Pancreas (tissue), 10 donors: ENCODE measurements at places on chromosomes 13 and 19. TPM values are rescaled to one million over a fixed set of nuclear protein-coding genes. Genes with fewer than 3 reads are reported as not detected.

- no peaks in the 10 kb centered on the region for H3K36me3 ChIP-seq
- H3K4me1 ChIP-seq = no peaks in the 10 kb centered on the region
- H3K27ac ChIP-seq = no peak overlapping the region
- no peaks in the 10 kb centered on the region for H3K27me3 ChIP-seq
- no peak overlapping the region for H3K4me3 ChIP-seq
Observed at GRCh38 chr19:644789-645188, 5.1 kb downstream of the FGF22 start.

DNA sequence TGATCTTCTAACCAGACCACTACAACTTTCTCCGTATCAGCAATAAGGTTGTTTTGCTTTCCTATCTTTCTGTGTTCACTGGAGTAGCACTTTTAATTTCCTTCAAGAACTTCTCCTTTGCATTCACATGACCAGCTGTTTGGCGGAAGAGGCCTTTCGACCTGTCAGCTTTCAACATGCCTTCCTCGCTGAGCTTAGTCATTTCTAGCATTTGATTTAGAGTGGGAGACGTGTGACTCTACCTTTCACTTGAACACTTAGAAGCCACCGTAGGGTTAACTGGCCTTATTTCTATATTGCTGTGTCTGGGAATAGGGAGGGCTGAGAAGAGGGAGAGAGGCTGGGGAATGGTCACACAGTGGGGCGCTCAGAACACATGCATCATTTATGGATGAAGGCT is 104.7 kb downstream of the TUBGCP3 start:
- H3K4me3 ChIP-seq = no peak overlapping the region
- H3K27ac ChIP-seq = no peak overlapping the region
- H3K4me1 ChIP-seq = no peaks in the 10 kb centered on the region
- H3K36me3 ChIP-seq = no peaks in the 10 kb centered on the region

Gene TNFSF9
- total RNA-seq = 1.1 TPM

DNA sequence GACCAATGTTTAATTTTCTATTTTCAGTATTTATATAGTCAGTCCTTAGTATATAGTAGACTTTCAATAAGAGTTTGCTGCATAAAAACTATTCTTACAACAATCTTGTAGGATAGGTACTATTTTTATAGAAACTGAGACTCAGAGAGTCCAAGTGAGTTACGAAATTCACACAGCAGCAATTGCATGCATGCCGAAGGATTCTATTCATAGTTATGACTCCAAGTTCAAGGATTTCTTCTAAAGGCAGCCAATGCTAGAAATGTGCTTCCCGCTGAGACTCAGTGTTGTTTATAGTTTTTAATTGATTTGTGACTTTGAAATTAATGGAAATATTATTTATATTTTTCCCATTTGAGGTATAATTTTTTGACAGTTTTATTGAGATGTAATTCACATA is 62.7 kb upstream of the CSNK1A1L start:
- DNase-seq = no peak
- H3K4me3 ChIP-seq = no peak overlapping the region
- H3K36me3 ChIP-seq = no peaks in the 10 kb centered on the region
- H3K27me3 ChIP-seq = no peaks in the 10 kb centered on the region

DNA sequence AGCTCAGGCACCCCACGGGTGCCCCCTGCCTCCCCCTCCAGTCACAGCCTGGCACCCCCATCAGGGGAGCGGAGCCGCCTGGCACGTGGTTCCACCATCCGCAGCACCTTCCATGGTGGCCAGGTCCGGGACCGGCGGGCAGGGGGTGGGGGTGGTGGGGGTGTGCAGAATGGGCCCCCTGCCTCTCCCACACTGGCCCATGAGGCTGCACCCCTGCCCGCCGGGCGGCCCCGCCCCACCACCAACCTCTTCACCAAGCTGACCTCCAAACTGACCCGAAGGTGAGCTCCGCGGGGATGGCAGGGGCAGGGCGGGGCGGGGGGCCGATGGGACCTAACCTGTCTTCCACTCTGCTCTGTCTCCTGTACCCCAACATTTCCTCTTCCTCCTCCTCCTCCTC is 25.0 kb downstream of the CKM start:
- no peak overlapping the region for H3K4me3 ChIP-seq
- no peak for DNase-seq
- no peak overlapping the region for H3K27ac ChIP-seq
- H3K27me3 ChIP-seq = no peaks in the 10 kb centered on the region
- no peaks in the 10 kb centered on the region for H3K4me1 ChIP-seq

DNA sequence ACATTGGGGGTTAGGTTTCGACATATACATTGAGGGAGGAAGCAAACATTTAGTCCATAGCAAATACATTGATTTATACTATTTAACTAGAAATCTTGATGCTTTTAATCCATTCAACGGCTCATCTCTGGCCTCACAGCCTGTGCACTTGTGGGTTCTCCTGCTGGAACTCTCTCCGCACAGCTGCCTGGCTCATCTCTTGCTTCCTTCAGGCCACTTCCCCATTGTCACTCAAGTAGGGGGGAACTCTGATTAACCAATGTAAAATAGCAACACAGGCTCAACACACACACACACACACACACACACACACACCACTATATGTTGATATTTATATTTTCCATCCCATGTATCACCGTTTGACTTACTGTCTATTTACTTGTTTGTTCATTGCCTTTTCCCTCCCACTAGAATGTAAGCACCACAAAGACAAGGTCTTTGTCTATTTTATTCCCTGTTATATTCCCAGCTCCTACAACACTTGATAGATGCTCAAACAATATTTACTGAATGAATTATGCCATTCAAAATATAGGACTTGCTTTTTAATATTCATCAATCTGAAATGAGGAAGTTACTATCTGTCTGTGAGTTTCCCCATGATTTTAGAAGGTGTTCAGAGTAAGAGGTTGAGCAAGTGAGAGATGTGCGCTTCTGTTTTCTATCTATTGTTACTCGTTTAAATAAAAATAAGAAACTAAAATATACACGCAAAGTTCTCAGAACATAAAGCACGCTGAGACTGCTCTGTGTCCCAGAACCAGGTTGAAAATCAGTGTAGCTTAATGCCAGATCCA is 29.8 kb upstream of the PABPC3 start:
- H3K4me3 ChIP-seq = no peak overlapping the region
- no peaks in the 10 kb centered on the region for H3K36me3 ChIP-seq
- DNase-seq = no peak
- H3K27ac ChIP-seq = no peak overlapping the region
- no peaks in the 10 kb centered on the region for H3K27me3 ChIP-seq
- no peaks in the 10 kb centered on the region for H3K4me1 ChIP-seq

DNA sequence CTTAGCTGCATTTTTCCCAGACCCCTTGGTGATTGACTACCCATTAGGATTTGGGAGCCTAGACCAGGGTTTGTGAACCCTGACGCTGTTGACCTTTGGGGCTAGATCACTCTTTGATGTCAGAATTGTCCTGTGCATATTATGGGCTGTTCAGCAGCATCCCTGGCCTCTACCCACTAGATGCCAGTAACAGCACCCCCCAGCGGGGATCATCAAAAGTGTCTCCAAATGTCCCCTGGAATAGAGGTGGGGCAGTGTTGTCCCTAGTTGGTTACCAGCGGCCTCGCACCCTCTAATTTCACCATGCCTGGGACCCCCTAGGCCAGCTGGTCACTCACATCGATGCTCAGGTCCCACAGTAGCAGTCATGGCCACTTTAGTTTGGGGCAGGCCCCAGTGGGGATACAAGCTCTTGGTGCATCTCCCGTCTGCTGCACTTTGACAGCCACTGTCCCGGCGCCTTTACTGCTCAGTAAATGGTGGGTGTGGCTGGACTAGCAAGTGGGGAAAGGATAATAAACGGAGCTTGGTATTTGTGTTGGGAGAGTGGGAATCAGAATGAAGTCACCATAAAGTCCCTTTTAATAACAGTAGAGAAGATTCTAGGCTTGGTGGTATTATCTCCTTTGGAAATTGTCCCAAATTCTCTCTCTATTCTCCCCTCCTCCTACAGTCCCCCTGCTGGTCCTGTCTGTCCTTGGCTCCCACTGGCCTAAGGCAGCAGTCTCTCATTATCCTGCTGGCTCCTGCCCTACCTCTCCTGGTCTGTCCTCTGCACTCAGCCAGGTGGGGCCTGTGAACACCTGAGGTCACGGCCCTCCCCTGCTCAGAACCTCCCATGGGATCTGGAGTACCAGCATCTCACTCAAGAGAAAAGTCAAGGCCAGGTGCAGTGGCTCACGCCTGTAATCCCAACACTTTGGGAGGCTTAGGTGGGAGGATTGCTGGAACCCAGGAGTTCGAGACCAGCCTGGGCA is 80.6 kb downstream of the SIPA1L3 start:
- H3K36me3 ChIP-seq = no peaks in the 10 kb centered on the region
- no peak overlapping the region for H3K4me3 ChIP-seq
- no peak for DNase-seq
- no peak overlapping the region for H3K27ac ChIP-seq
- no peaks in the 10 kb centered on the region for H3K27me3 ChIP-seq
- peaks cover 5% of the 10 kb centered on the region for H3K4me1 ChIP-seq

DNA sequence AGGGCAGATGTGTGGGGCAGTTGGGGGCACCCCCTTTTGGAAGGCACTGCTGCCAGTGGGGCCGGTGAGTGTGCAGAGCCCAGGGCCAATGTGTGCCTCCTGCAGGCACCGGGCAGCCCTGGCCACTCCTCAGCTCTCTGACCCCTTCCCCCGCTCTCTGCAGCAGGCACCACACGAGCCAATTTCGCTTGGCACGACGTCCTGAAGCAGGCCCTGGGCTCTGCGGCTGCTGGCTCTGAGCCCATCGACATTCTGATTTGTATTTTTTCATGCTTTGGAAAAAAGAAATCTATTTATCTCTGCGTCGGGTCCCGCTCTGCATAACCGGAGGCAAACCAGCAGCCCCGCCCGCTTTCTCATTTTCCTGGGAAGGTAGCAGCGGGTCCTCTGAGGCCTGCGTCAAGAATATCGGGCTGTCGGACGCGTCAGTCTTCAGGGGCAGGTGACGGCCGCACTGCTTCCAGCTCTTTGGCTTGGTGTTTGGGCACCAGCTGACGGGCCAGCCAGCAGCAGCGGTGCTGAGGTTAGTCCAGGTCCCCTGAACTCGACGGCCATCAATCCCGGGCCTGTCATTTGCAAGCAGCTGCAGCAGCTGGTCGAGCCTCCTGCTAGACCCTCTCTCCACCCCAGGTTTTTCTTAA is 134.3 kb downstream of the KDM4B start:
- no peaks in the 10 kb centered on the region for H3K36me3 ChIP-seq
- peaks cover 30% of the 10 kb centered on the region for H3K4me1 ChIP-seq
- H3K27me3 ChIP-seq = no peaks in the 10 kb centered on the region
- DNase-seq = peak; percentile 92

- peaks cover under 1% of the 10 kb centered on the region for H3K36me3 ChIP-seq
- no peak overlapping the region for H3K27ac ChIP-seq
- no peak overlapping the region for H3K4me3 ChIP-seq
- H3K4me1 ChIP-seq = no peaks in the 10 kb centered on the region
Observed at GRCh38 chr19:57382806-57383488, 6.7 kb upstream of the ZNF548 start.

GRCh38 chr19:2487842-2488241 is 11.9 kb downstream of the GADD45B start:
- no peak overlapping the region for H3K4me3 ChIP-seq
- no peaks in the 10 kb centered on the region for H3K27me3 ChIP-seq
- DNase-seq = no peak
- H3K36me3 ChIP-seq = no peaks in the 10 kb centered on the region
- no peak overlapping the region for H3K27ac ChIP-seq

Gene APOE
- total RNA-seq = 4.5 TPM

DNA sequence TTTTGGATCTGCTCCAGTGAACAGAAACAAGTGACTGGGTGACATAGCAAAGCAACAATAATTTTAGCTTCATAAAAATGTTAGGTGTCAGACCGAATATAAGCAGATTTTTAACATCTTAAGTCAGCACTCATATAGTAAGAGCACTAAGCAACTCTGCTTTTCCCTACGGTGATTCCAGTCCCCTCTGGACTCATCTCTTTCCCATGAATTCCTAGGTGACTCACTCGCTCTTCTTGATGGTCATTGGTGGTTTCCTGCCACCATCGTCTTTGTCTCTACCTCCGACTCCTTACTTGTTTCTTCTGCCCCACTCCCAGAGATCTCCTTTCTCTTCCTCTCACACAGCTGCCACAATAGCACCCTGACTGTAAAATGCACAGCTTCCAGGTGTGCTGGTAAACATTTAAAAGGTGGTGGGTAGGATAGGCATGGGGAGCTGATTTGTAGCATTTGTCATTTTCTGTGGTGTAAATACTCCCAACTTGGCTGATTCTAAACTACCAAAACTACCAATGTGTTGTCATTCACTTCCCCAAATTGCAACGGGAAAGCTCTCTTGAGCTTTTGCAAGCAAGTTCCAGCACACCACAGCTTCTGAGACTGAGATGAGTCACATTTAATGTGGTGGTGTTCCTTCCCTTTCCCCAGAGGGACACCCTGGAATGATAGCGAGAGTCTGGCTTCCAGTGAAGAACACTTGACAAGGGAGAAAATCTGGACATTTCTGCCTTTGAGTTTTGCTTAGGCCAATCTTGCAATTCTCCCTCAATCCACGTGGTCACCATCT is 42.8 kb upstream of the CLDN10 start:
- no peak overlapping the region for H3K27ac ChIP-seq
- no peak overlapping the region for H3K4me3 ChIP-seq
- H3K36me3 ChIP-seq = no peaks in the 10 kb centered on the region
- no peaks in the 10 kb centered on the region for H3K27me3 ChIP-seq

GRCh38 chr19:55198651-55199050 is 10.7 kb downstream of the PTPRH start:
- H3K36me3 ChIP-seq = peaks cover 7% of the 10 kb centered on the region
- no peaks in the 10 kb centered on the region for H3K4me1 ChIP-seq
- H3K27ac ChIP-seq = no peak overlapping the region
- DNase-seq = no peak
- no peak overlapping the region for H3K4me3 ChIP-seq

Gene PNPLA6
- total RNA-seq = 65.2 TPM

Gene PSPN
- total RNA-seq = 1.4 TPM

Gene SPTBN4
- 1.0 TPM for total RNA-seq

- H3K4me1 ChIP-seq = no peaks in the 10 kb centered on the region
- no peaks in the 10 kb centered on the region for H3K36me3 ChIP-seq
- no peak for DNase-seq
- H3K4me3 ChIP-seq = no peak overlapping the region
- no peak overlapping the region for H3K27ac ChIP-seq
- H3K27me3 ChIP-seq = no peaks in the 10 kb centered on the region
Observed at GRCh38 chr13:51134763-51135365, 23.8 kb upstream of the C13orf42 start.

Gene EXOC3L2
- 2.6 TPM for total RNA-seq

DNA sequence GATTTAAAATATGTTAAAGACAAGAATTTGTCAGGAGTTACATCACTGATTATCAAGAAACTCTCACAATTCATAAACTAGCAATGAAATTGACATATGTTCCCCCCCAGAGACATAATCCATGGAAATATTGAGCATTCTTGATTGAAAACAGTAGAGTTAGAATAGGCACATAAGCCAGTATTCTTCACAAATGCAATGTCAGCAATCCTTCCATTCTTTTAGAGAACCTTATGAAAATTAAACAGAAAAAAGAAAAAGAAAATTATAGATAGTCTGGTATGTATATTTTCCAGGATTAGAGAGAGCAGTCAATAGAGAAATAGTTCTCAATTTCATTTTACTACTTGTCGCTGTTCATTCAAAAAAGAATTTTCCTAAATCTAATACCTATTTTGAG is 458.4 kb downstream of the EFNB2 start:
- H3K27me3 ChIP-seq = no peaks in the 10 kb centered on the region
- no peaks in the 10 kb centered on the region for H3K36me3 ChIP-seq
- no peak overlapping the region for H3K27ac ChIP-seq
- DNase-seq = no peak
- no peak overlapping the region for H3K4me3 ChIP-seq
- H3K4me1 ChIP-seq = no peaks in the 10 kb centered on the region

Gene ZNF570
- total RNA-seq = 2.5 TPM
